ENCODE measurements at places on chromosomes 6 and 20.

- DNase-seq, result no peak
Observed at GRCh38 chr6:85343428-85343827, 106.5 kb upstream of the NT5E start.

GRCh38 chr6:57173056-57173885 is 1.1 kb downstream of the BAG2 start:
- no peak for DNase-seq

DNA sequence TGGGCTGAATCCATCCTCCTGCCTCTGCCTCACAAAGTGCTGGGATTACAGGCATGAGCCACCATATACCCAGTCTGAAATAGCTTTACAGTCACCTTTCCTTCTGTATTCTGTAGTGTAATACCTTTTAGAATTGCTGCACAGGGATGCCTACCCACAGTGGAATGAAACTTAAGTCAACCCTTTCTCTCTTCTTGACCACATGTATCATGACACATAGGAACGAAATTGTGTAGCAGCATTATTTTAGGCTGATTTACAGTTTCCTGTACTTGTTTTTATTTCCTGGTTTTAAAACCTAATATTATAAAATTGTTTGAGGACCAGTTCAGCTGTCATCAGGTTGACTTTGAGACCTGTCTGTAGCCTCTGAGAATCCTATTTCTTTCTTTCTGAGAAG is 297.8 kb downstream of the ZFAND3 start:
- DNase-seq, result no peak

GRCh38 chr20:62357681-62358080 is 9.4 kb downstream of the LAMA5 start:
- DNase-seq, result no peak

DNA sequence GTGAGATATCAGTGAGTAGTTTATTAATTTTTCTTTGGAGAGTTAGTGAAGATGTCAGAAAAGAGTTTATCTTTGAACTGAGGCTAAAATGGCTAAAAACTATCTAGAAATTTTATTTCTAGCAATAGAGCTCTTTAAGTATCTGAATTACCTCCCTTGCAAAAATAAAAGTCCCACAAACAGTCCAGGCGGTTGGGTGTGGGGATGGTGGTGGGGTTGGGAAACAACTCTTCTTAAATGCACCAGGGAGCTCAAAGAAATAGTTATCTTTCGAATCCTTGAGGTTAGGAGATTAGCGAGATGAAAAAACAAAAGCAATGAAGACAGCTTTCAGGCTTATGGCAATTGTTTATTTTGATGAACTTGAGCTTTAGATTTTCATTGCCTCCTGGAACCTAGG is 1299.1 kb upstream of the ADGRB3 start:
- no peak for DNase-seq

DNA sequence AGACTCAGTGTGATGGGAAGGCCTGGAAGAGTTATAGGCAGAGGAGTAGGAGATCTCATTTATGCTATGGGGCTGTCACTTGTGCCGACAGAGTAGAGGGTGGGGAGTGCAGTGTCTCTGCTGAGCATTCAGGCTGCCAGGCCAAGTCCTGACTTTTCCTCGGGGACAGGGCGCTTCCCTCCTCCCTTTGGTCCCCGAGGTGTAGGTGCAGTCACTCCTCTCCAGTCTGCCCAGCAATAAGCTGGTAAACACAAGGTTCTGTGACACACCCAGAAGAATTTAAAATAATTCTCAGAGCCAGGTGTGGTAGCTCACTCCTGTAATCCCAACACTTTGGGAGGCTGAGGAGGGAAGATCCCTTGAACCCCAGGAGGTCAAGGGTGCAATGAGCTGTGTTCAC is 109.4 kb downstream of the CRYBG1 start:
- DNase-seq, result no peak

DNA sequence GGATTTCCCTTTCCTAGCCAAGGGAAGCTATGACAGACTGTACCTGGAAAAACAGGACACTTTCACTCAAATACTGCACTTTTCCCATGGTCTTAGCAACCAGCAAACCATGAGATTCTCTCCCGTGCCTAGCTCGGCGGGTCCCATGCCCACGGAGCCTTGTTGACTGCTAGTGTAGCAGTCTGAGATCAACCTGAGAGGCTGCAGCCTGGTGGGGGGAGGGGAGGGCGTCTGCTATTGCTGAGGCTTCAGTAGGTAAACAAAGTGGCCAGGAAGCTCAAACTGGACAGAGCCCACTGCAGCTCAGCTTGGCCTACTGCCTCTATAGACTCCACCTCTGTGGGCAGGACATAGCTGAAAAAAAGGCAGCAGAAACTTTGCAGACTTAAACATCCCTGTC is 61.8 kb downstream of the EPM2A start:
- no peak for DNase-seq

- DNase-seq, result no peak
Observed at GRCh38 chr6:27031302-27031701, 216.2 kb upstream of the PRSS16 start.

DNA sequence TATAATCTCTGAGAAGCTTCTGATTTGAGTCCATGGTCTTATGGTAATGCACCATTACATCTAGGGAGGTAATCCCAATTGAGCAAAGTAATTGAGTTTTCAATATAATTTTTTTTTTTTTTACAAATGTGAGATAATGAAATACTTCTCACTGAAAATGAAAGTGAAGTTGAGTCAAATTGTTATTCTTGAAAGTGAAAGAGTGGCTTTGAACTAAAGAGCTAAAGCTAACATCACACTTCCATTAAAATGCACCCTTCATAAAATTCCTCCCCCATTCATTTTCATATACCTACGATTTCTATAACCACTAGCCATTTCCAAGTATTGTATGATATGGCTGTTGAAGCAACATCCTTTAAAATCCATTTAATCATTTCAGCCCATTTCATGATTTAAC is 149.1 kb upstream of the IMPG1 start:
- no peak for DNase-seq

- DNase-seq, result no peak
Observed at GRCh38 chr6:13911337-13911736, 13.4 kb upstream of the RNF182 start.

DNA sequence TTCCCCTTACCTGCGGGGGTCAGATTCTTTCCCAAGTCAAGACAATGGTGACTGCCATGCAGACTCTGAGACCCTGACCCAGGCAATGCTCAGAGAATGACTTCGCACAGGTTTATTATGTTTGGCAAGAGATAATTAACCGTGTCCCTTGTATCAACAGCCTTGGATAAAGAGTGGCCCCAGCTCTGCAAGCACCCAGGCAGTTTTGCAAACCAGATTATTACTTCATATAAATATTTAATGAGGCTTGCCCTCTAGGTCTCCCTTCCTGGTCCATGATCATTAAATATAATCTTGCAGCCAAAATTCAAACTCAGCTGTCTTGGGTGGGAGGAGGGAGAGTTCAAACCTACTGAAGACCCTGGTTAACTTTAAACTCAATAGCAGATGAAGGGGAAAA is 156.5 kb downstream of the ANKRD60 start:
- DNase-seq, result no peak

DNA sequence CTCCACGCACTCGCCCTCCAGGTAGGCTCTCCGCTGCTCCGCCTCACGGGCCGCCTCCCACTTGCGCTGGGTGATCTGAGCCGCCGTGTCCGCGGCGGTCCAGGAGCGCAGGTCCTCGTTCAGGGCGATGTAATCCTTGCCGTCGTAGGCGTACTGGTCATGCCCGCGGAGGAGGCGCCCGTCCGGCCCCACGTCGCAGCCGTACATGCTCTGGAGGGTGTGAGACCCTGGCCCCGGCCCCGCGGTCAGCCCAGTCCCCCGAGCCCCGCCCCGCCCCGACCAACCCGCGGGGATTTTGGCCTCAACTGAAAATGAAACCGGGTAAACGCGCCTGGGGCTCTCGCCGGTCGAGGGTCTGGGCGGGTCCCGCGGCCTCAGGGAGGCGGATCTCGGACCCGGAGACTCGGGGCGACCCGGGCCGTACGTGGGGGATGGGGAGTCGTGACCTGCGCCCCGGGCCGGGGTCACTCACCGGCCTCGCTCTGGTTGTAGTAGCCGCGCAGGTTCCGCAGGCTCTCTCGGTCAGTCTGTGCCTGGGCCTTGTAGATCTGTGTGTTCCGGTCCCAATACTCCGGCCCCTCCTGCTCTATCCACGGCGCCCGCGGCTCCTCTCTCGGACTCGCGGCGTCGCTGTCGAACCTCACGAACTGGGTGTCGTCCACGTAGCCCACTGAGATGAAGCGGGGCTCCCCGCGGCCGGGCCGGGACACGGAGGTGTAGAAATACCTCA is 598 bp downstream of the HLA-B start:
- no peak for DNase-seq

DNA sequence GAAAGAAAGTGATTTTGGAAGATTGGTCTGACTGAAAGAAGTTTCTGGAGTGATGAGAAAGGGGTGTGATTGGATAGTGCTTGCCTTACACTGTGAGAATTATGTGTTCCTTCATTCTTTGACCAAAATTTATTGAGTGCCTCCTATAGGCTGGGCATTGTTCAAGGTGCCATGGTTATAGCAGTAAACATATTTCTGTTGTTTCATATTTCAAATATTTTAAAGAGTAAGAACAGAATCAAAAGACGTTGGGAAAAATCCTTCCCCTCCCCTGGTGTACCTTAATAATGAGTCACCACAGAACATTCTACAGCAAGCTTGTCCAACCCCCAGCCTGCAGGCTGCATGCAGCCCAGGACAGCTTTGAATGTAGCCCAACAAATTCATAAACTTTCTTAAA is 78.6 kb downstream of the GCLC start:
- no peak for DNase-seq

- DNase-seq, result no peak
Observed at GRCh38 chr6:2477666-2478065, 232.3 kb upstream of the GMDS start.

DNA sequence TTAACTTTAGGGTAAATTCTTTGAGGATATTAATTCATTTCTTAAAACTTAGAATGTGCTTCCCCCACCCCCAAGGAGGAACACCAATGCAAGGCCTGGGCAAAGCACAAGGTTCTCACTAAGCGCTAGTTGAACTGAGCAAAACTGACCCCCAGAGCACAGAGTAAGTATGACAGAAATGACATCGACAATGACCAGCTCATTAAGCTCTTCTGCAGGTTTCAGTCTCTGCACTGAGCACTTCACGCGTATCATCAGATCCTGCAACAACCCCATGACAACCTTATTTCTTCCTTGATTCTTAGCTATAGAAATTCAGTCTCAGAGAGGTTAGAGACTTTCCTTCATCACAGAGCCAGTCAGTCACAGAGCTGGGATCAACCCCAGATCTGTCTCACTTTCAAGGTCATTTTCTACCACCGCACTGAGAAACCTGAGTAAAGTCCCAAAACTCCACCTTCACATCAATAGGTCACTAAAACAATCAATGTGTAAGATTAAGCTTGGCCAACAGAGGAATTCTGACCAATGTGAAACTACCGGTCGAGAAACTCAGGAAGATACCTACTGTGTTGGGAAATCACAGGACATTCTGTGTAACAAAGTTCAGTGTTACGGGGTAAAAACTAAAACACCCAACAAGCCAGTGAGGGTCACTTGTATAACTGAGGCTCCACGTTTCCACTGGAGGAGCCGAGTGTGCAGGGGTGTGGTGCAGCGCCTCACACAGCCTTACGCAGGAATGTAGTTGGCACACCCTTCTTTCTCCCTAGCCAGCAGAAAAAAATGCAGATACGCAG is 129.0 kb upstream of the FOXQ1 start:
- DNase-seq, result no peak

- no peak for DNase-seq
Observed at GRCh38 chr6:166877349-166877748, 79.0 kb downstream of the RNASET2 start.

- DNase-seq, result no peak
Observed at GRCh38 chr20:34049897-34050695, 56.4 kb downstream of the RALY start.

DNA sequence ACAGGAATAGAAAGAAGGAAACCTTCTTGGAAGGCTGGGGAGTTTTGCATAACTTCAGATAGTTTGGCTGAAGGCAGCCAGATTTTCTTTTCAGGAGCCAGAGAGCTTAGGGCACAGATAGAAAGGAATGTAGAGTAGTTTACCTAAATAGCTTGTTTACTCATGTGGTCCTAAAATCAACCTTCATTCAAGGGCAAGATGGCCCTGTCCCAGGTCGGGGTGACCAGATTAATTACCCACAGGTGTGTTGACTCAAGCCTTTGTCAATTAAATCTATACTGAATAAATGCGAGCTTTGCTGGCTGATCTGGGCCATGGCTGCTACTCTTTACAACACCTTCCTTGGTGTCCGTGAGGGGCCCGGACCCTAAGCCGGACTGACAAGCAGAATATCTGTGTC is 792.0 kb upstream of the MAN1A1 start:
- DNase-seq, result no peak

- DNase-seq, result no peak
Observed at GRCh38 chr6:10692965-10693538, 1.4 kb downstream of the C6orf52 start.

DNA sequence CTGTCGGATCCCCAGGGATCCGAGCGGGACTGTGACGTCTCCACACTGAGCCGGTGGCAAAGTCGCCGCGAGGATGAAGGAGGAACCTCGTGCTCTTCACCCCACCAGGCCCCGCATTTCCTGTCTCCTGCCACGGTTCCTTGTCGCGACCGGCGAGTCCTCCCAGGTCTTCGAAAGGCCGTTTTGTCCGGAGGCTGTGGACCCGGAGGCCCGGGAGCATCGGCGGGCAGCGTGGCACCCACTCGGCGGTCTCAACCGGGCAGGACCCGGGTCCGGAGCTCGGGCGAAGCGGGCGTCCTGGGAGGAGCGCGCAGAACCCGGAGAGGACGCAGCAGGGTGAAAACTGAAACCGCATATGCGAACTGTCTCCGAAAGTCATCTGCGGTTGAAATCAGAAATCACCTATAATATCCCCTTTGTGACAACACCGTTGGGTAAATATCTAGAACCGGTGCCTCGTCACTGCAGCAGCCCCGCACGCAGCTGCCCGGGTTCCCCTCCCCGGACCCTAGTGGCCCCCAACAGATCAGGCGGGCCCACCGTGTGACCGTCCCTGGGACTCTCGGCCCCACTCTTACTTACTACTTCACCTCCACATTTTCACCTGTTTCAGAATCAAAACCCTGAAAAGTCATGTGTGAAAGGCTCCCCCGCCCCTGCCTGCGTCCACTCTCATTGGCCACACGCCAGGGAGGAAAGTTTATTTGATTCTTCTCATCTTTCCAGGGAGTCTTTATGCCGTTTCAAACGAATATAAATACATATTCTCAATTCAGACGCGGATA is 3.1 kb upstream of the ULBP2 start:
- no peak for DNase-seq

GRCh38 chr6:148415511-148416260 is 73.0 kb downstream of the SASH1 start:
- no peak for DNase-seq
